ENCODE measurements at places on chromosomes 4 and X.
A peak's percentile ranks its signal among the peaks of the same experiment; 100 is the strongest.

- H3K27ac ChIP-seq: no peak overlapping the region
- H3K4me1 ChIP-seq: peaks cover 6% of the 10 kb centered on the region
- H3K27me3 ChIP-seq: no peaks in the 10 kb centered on the region
Measured at GRCh38 chr4:7983296-7983695, 43.6 kb upstream of the AFAP1 start.

GRCh38 chrX:19814778-19815177 is 72.6 kb downstream of the SH3KBP1 start:
- no peak overlapping the region for H3K27ac ChIP-seq
- H3K4me3 ChIP-seq: no peak overlapping the region
- no peaks in the 10 kb centered on the region for H3K4me1 ChIP-seq
- no peaks in the 10 kb centered on the region for H3K27me3 ChIP-seq
- no peaks in the 10 kb centered on the region for H3K36me3 ChIP-seq

DNA sequence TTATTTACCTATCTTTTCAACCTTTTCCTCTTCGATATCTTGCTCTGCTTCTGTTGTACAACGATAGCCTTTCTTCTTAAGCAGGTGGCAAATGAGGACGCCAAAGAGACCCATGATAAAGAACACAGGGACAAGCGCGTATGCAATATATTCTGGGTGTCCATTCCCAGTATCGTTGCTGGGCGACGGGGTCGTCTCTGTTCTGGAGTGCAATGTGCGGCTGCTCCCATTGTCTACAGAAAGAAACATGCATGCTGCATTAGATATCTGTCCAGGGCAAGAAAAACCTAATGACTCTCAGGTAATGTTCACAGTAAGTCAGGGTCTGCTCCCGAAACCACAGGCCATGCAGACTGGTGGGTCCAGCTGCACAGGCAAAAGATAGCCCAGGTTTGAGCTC is 36.9 kb downstream of the RELL1 start:
- no peak for DNase-seq
- peaks cover 2% of the 10 kb centered on the region for H3K4me1 ChIP-seq
- H3K27me3 ChIP-seq: no peaks in the 10 kb centered on the region
- no peak overlapping the region for H3K27ac ChIP-seq
- H3K4me3 ChIP-seq: peak overlapping the region; percentile 39
- H3K36me3 ChIP-seq: no peaks in the 10 kb centered on the region

- no peaks in the 10 kb centered on the region for H3K4me1 ChIP-seq
- no peak for DNase-seq
- H3K27me3 ChIP-seq: no peaks in the 10 kb centered on the region
- no peaks in the 10 kb centered on the region for H3K36me3 ChIP-seq
- H3K27ac ChIP-seq: no peak overlapping the region
- H3K4me3 ChIP-seq: no peak overlapping the region
Measured at GRCh38 chr4:6160536-6160935, 39.8 kb downstream of the JAKMIP1 start.

DNA sequence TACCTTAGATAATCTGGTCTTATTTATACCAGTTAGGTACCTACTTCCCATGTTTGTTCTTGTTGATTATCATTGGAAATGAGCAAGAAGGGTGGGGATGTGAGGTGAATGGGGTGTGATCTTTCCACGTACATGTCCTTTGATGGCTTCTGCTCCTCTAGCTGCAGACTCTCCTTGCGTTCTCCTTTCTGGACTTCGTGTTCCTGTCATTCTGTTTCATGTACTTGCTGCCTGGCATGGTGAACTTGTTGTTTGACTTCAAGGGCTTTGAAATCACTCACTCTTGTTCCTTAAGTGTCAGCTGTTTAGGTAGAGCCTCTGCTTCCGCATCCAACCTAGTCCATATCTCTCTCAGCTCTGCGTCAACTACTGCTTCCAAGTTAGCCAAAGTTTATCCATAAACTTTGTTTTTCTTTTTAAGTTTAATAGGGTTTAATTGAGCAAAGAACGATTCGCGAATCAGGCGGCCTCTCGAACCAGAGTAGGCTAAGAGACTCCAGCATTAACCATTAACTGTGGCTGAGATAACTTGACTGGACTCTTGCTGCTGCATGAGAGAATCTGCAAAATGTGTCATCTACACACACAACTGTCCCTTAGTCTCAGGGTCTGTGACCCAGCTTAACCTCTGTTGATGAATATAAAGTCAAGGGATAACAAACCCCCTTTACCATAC is 42.8 kb downstream of the FHL1 start:
- no peaks in the 10 kb centered on the region for H3K27me3 ChIP-seq
- no peak overlapping the region for H3K27ac ChIP-seq
- no peak for DNase-seq

- H3K27ac ChIP-seq: no peak overlapping the region
- peaks cover 7% of the 10 kb centered on the region for H3K4me1 ChIP-seq
- H3K36me3 ChIP-seq: no peaks in the 10 kb centered on the region
- H3K27me3 ChIP-seq: peaks cover 42% of the 10 kb centered on the region
- H3K4me3 ChIP-seq: no peak overlapping the region
- DNase-seq: no peak
Measured at GRCh38 chr4:8262637-8263322, 6.8 kb upstream of the HTRA3 start.

DNA sequence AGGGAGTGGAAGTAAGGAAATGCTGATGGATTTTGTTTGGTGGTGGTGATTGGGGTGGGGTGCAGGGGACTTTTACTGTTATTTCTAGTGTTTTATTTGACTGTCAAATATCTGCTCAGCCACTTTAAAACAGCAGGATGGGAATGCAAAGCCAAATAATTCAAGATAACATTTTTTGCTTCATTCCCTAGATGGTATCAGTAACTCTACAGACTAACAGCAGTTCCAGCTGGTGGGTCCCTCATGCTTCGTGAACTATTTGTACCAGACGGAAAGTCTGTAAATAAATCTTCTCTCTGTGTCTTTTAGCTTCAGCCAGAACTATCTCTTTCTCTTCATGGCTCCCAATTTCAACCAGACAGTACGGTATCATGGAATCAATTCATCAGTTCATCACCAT is 27.5 kb downstream of the GPR143 start:
- no peaks in the 10 kb centered on the region for H3K27me3 ChIP-seq
- no peak overlapping the region for H3K27ac ChIP-seq
- H3K36me3 ChIP-seq: no peaks in the 10 kb centered on the region
- no peak for DNase-seq
- no peaks in the 10 kb centered on the region for H3K4me1 ChIP-seq

GRCh38 chr4:26273616-26273980 is 47.2 kb upstream of the RBPJ start:
- H3K36me3 ChIP-seq: no peaks in the 10 kb centered on the region
- no peak overlapping the region for H3K4me3 ChIP-seq
- peaks cover 2% of the 10 kb centered on the region for H3K27me3 ChIP-seq
- no peak overlapping the region for H3K27ac ChIP-seq
- no peaks in the 10 kb centered on the region for H3K4me1 ChIP-seq

DNA sequence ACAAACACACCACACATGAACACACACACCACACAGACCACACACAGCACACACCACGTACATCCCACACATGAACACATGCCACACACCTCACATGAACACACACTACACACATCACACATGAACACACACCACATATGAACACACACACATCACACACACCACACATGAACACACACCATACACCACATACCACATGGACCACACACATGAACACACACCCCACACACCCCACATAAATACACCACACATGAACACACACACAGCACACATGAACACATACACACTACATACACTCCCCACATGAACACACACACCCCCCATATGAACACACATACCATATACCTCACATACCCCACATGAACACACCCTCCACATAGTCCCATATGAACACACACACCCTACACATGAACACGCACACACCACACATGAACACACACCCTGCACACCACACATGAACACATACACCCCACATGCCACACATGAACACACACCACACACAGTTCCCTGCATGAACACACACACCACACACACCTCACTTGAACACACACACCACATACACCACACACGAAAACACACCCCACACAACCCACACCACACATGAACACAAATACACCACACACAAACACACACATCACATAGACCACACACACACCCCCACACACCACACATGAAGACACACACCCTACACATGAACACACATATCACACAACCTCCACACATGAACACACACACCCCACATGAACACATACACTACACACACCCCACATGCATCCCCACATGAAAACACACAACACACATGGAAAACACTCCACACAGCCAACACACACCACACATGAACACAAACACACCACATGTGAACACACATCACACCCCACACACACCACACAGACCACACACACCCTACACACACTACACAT is 18.3 kb downstream of the PNMA6E start:
- no peaks in the 10 kb centered on the region for H3K27me3 ChIP-seq
- no peaks in the 10 kb centered on the region for H3K36me3 ChIP-seq
- DNase-seq: no peak
- H3K4me1 ChIP-seq: peaks cover 4% of the 10 kb centered on the region
- H3K27ac ChIP-seq: no peak overlapping the region

DNA sequence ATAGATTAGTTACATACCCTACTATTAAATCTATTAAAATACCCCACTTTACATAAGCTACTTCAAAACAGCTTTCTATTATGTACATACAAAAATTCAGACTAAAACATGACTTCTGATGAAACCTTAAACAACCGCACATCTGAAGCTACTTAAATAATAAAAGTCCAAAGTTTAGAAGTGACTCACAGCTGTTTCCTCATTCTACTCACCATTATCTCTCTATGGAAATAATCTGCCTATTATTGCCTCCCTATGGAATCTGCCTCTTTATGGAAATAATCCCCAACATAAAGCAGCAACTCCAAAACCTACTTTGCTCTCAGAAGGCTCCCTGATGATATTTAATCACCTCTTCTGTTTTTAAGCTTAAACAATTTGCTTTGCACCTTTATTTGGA is 15.7 kb upstream of the BANK1 start:
- no peak overlapping the region for H3K27ac ChIP-seq
- no peak overlapping the region for H3K4me3 ChIP-seq

DNA sequence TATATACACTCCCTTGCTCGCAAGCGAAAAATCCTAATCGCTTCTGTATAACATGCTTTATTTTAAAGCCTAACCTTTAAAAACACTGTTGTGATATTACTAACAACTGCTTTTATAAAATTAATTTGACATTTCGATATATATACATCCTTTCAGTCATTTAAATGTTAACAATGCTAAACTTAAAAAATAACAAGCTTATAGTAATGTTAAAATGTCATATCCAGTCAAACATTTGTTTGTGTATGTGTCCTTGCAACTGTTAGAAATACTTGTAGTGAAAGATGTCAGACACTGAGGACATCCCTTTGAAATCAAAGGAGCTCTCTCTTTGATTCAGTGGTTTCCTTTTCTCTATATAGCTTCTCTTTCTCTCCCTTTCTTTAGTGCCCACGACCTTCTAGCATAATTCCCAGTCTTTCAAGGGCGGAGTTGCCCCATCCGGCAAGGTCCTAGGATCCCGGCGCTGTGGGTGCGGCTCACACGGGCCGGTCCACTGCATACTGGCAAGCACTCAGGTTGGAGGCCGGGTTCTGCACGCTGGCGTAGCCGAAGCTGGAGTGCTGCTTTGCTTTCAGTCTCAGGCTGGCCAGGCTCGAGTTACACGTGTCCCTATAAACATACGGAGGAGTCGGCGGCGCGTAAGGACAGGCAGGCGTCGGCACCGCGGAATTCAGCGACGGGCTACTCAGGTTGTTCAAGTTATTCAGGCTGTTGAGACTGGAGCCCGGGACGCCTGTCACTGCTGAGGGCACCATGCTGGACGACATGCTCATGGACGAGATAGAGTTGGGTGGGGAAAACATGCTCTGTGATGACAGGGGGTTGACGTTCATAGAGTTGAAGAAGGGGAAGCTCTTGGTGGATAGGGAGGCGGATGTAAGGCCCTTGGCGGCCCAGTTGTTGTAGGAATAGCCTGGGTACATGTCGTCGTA is 5.0 kb downstream of the PITX2 start:
- peak; percentile 70 for DNase-seq
- H3K27me3 ChIP-seq: peaks cover 49% of the 10 kb centered on the region
- H3K4me1 ChIP-seq: peaks cover 5% of the 10 kb centered on the region
- no peaks in the 10 kb centered on the region for H3K36me3 ChIP-seq

- H3K27ac ChIP-seq: no peak overlapping the region
- H3K36me3 ChIP-seq: no peaks in the 10 kb centered on the region
- H3K4me1 ChIP-seq: no peaks in the 10 kb centered on the region
- H3K27me3 ChIP-seq: no peaks in the 10 kb centered on the region
Measured at GRCh38 chrX:135543172-135543571, 22.7 kb downstream of the INTS6L start.

DNA sequence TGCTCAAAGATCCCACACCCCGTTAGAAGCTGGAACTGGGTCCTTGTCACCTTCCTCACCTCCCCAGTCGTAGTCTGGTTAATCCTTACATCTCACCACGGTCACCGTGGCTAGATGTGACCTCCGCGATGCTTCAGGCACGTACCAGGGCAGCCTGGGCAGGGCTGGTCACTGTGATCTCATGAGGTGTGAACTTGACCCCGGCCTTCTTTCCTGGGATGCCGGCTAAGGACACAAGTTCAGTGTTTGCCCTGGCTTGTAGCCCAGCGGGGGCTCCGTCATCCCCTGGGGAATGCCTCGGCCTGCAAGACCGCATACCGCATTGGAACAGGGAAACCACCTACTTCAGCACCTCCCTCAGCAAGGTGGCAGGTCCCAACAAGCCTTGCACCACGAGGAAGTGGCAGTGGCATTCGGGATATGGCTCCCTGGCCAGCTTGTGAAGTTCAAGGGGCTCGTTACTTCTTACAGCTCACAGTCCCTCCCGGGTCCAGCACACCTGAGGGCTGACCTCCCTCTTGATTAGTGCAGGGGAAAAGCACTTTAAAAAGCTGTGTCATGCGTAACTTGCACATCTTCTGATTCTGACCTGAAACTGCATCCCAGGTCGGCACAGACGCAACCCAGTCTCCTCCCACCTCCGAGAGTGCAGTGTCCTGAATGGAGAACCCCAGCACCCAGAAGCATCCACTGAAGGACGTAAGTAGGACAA is 25.9 kb downstream of the NOP14 start:
- no peak overlapping the region for H3K27ac ChIP-seq
- no peaks in the 10 kb centered on the region for H3K27me3 ChIP-seq
- no peak overlapping the region for H3K4me3 ChIP-seq
- DNase-seq: no peak
- H3K4me1 ChIP-seq: peaks cover 8% of the 10 kb centered on the region
- peaks cover 49% of the 10 kb centered on the region for H3K36me3 ChIP-seq

- no peak overlapping the region for H3K27ac ChIP-seq
- no peaks in the 10 kb centered on the region for H3K27me3 ChIP-seq
- DNase-seq: peak; percentile 3
- H3K4me3 ChIP-seq: no peak overlapping the region
Measured at GRCh38 chrX:133171962-133172708, 46.0 kb downstream of the TFDP3 start.

- H3K4me3 ChIP-seq: no peak overlapping the region
- H3K4me1 ChIP-seq: peaks cover 3% of the 10 kb centered on the region
- DNase-seq: no peak
- no peaks in the 10 kb centered on the region for H3K27me3 ChIP-seq
Measured at GRCh38 chr4:48801016-48801715, 21.1 kb upstream of the FRYL start.

GRCh38 chr4:37528166-37528885 is 157.8 kb downstream of the RELL1 start:
- no peaks in the 10 kb centered on the region for H3K4me1 ChIP-seq
- no peaks in the 10 kb centered on the region for H3K27me3 ChIP-seq
- no peak for DNase-seq
- H3K4me3 ChIP-seq: no peak overlapping the region
